NCI-H1436 (cell line): ENCODE measurements at places on chromosomes 11 and 22.

GRCh38 chr11:84724256-84724655, 902.9 kb downstream of the DLG2 start:
- DNase-seq = no peak

GRCh38 chr11:57055744-57056143, 67.0 kb downstream of the OR5AK2 start:
- DNase-seq = no peak

DNA sequence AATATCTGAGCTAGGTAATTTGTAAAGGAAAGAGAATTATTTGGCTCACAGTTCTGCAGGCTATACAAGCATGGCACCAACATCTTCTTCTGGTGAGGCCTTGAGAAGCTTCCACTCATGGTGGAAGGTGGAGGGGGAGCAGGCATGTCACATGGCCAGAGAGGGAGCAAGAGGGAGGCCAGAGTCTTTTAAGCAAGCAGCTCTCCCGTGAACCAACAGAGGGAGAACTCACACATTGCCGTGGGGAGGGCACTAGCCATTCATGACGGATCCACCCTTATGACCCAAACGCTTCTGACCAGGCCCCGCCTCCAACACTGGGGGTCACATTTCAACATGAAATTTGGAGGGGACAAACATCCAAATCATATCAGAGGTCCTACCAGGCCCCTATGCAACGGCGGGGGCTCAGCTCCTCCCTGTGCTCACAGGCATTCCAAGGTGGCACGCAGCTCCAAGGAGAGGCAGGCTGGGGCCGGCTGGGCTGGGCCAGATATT, 4.6 kb downstream of the C11orf96 start:
- no peak for DNase-seq

DNA sequence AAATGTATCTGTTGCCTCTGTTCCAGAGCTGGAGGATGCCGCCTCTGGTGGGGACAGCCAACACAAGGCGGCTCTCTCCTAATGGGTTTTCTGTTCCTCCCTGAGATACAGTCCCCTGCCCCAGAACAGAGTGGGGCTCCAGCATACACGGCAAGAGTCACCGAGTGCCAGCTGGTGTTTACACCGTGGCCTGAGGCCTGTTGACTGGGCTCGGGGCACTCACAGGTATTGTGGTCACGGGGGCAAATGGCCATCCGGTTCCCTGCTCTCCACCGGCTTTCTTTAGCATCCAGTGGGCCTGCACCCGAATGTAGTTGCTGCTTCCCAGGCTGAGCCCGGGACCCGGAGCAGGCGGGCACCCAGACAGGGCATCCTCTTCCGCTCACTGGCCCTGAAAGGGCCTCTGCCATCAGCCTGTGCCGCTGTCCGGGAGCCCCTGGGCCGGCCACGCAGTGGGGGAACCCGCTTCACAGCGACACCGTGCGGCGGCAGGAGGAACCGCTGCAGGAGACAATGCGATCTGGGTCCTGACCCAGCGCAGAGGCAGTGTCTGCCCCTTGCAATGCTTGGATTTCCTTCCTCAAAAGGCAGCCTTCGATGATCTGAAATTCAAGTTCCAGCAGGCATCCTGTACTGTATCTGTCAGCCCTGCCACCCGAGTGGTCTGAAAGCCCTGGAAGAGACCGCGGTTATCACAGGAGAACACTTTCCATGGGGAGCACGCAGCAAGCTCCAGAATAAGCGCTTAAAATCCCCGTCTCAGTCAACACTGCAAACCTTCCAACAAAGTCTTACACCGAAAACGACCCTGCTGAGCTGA, 859 bp upstream of the KRTAP5-5 start:
- no peak for DNase-seq

DNA sequence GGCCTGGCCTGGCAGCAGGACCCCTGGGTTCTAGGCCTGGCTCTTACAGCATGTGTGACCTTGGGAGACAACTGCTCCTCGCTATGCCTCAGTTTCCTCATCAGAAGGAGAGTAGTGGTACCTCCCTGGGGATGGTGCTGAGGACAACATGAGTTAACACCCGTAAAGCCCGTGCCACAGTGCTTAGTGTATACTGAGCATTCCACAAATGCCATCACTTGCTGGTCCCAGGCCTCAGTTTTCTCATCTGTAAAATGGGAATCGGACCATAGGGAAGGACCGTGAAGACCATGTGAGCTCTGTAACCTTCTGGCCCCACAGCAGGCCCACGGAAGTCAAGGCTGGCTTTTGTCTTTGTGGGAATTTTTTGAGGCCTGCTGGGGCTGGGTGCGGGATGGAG, 52.4 kb downstream of the DHCR7 start:
- no peak for DNase-seq

DNA sequence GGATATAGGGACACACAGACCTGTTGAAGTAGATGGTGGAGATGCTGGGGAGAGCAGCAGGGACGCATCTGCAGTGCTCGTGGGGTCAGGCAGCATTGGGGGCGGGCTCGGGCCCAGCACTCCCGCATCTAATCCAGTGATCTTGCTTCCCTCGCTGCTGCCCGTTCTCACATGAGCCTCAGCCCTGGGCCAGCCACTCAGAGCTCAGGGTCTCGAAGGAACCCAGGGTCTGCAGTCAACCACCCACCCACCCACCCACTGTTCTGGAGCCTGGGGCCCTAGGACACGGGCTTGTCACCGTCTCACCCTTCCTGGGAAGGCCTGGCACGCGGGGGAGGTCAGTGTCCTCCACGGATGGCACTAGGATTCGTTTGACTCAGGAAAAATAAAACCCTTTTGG, 406.0 kb downstream of the TBC1D22A start:
- DNase-seq = no peak

DNA sequence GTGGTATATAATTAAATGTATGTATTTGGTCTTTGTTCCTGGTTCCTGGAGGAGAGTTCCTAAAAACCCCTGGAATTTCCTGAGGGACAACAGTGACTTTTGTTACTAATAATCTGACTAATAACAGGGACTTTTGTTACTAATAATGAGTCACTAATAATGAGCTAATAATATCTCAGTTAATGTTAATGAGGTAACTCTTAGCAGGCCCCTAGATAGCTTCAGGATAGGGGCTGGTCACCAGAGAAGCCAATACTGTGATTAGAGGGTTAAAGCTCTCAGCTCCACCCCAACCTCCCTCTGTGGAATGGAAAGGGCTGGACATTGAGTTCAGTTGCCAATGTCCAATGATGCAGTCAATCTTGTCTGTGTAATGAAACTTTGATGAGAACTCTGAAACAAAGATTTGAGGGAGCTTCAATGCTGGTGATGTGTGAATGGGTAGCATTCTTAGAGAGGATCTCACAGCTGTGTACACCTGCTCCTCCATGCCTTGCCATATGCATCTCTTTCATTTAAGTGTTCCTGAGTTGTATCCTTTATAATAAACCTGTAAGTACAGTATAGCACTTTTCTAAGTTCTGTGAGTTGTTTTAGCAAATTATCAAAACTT, 1431.4 kb upstream of the TENM4 start:
- DNase-seq = no peak

DNA sequence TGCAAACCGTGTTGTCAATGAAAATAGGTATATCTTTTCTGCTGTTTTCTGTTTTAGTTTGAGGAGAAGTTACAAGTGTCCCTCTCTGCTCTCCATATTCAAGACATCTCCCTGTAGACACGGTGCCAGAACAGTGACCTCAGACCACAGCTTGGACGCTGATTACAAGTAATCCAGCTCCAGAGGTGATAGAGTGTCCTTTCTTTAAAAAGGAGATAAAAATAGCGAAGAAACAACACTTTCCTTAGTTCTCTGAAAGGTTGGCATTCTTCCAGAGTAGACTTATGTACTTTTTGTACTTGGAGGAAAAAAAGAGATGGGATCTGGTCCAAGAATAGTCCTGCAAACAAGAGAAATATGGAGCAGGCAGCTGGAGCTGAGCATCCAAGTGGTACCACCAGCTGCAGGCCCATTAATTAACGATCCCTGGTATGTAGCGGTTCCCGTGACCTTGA, 43.0 kb upstream of the WT1 start:
- DNase-seq = no peak

GRCh38 chr11:113564527-113565130, 89.4 kb upstream of the DRD2 start:
- DNase-seq = no peak

GRCh38 chr11:102288725-102289083, 28.6 kb upstream of the BIRC3 start:
- DNase-seq = no peak

DNA sequence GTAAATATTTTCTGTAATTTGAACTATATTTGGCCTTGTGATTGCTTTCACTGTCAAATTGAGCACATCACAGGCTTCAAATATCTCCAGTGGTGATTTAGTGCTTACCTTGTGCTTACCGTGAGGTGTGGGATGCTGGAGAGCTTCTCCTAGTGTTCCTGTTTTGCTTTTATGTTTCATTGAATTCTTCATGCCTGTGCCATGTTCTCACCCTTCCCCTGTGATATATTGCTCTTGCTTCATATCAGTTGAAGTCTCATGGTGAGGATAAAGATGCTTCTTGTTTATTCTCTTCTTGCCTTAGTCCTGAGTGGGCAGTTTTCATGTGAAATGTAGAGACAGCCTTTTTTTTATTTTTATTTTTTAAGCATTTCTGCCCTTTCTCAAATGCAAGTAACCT, 198.0 kb upstream of the PDGFD start:
- no peak for DNase-seq

DNA sequence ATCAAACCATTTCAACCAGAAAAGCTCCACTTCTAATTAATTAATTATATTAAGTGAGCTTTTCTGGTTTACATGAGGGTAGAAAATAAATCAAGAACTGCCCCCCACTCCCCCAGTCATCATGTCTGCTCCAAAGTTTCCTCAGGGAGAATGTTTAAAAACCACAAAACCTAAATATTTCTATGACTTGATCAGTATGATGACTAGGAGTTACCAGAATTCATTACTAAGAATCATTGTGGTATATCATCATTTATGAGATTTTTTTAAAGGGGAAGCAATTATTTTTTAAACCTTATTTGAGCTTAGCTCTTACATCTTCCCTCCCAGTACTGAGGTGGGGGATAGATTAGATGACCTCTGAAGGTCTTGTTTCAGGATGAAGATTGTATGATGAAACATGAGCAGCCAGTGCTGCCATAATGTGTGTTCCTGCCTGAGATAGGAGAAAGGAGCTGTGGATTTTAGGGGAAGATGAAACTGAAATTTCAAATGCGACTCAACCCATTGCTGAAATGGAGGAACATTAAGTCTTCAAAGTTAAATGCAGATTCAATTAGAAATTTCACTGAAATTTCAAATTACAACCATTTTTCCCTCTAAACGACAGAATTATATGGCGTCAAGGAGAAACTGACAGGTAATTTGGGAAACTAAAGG, 401.3 kb upstream of the CADM1 start:
- DNase-seq = no peak

DNA sequence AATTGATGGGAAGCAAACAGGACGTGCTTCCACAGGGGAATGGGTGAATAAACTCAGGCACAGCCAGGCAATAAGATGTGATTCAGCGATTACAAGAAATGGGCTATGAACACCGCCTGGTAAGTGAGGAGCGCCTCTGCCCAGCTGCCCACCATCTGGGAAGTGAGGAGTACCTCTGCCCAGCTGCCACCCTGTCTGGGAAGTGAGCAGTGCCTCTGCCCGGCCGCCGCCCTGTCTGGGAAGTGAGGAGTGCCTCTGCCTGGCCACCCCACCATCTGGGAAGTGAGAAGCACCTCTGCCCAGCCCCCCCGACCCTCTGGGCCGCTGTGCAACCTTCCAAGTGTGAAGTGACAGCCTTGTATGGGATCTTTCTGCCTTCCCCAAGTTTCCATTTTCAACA, 73.2 kb upstream of the PRR5 start:
- DNase-seq = no peak
